ENCODE measurements at places on chromosomes 2 and 18.

DNA sequence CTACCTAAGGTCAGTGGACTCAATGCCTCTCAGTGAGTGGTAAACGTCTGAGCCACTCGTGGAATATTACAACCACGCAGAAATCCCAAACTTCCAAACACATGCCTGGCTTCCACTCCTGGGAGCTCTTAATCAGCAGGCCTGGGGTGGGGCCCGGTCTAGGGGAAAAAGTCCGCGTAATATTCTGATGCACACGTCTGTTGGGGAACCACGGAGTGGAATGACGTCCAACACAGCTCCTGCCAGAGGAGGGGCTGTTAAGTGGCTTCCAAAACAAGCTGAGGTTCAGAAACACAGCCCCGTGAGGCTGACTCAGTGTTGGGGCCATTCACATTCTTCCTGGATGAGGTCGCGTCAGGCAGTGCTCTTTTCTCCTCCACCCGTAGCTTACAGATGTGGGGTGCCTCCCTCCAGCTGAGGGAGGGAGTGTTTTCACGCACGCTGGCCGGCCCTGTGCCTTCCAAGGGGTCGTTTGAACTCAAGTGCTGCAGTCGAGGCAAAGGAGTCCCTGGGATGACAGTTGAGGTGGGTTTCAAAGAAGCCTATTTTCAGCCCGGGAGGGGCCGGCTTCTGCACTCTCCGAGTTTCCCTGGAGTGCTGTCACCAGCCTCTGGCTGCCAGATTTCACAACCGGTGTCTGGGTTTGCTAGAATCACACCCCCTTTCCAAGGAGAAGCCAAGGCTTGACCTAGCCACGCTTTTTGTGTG is 73.1 kb downstream of the ACKR3 start:
- peak; percentile 94 for DNase-seq

DNA sequence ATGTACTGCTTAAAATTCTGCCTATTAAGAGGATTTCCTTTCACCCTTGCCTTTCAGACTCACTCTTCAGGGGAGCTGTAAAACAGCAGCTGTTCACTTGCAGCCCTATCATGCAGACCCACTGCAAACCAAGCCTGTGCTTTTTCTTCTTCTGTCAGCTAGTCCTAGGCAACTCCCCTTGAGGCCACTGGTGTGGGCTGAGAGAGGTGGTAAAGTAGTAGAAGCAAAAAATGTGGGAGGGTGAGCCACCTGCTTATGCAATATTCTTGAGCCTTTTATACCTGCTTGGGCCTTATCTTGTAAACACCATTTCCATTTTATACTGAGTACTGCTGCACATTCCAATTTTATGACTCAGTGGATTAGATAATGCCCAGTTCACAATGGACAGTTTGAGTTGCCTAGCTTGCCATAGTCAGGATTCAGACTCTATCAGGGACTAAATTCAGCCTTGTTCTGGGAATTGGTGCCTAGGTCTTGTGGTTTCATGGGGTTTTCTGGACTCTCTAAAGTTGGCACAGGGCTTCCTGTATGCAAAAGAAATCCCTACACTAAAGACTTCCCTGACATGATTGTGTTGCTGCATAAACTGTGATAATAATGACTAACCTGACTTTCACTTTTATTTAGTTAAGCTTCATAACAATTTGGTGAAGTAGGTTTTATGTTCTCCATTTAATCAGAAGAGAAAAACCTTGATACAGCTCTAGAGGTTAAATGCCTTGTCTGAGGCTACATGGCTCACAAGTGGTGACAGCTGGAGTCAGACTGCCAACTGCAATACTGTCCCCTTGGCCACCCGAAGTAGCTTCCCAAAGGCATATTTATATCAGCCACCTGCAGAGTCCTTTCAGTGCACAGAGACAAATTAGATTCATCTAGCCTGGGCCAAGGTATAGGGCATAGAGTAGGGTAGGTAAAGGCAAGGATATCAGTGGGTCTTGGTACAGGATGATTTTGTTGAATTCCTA is 47.4 kb upstream of the KDM3A start:
- peak; percentile 56 for DNase-seq

DNA sequence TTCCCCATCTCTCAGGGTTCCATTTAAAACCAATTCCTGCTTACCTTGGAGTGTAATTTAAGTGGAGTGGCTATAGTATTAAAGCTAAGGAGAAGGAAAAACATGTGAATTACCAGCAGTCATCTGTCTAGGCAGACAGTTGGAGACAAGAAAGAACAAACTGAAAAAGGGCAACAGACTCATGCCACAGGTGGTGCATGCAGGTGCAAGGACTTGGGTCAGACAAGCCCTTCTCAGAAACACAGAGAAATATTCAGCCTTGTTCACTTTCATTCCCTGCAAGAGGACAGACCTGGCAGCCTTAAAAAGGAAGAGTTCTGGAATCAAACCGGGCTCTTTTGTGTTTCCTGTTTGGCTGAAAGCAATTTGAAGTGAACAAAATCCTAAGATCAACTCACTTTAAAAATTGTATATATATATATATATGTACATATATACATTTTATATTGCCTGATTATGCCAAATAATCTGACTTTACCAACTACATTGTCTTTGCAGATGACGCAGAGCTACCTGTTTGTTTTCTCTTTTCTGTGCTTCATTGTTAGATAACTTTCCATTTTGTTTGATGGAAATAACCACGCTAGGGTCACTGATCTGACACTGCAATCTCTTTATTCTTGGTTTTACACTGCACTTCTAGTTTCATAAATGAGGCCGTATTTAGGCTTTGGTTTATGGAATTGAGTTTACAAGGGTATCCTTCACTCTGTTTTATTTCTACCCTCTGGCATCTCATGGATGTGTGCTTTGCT is 35.1 kb upstream of the VPS54 start:
- DNase-seq: no peak

DNA sequence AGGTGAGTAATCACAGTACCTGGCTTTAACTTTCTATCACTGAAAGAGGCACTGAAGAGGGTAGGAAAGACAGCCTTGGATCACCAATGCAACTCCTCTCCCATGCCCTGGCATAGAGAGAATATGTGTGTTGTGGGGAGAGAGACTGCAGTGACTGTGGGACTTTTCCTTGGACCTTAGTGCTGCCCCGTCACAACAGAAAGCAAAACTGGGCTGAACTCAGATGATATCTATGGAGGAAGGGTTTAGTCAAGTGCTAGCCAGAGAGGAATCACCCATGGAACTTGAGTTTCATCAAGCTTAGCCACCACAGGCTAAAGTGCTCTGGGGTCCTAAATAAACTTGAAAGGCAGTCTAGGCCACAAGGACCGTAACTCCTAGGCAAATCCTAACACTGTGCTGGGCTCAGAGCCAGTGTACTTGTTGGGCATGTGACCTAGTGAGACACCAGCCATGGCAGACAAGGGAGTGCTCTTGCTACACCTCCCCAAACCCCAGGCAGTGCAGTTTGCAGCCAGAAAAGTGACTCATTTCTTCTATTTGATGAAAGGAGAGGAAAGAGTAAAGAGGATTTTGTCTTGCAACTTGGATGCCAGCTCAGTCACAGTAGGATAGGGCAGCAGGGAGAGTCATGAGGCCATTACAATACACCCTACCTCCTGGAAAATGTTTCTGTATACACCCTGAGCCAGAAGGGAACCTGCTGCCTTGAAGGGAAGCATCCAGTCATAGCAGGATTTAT is 105.8 kb upstream of the SPOPL start:
- peak; percentile 68 for DNase-seq

- DNase-seq: peak; percentile 51
These were observed 37.9 kb downstream of the CCDC150 start for GRCh38 chr2:196677404-196677803.

GRCh38 chr2:128437204-128437565 is 118.5 kb upstream of the HS6ST1 start:
- DNase-seq: no peak

GRCh38 chr2:240893363-240893844 is 2.6 kb downstream of the MAB21L4 start:
- no peak for DNase-seq

- peak; percentile 11 for DNase-seq
These were observed 476.3 kb downstream of the TRIB2 start for GRCh38 chr2:13193075-13193474.

- DNase-seq: no peak
These were observed 120.2 kb downstream of the INHBB start for GRCh38 chr2:120465989-120466703.

DNA sequence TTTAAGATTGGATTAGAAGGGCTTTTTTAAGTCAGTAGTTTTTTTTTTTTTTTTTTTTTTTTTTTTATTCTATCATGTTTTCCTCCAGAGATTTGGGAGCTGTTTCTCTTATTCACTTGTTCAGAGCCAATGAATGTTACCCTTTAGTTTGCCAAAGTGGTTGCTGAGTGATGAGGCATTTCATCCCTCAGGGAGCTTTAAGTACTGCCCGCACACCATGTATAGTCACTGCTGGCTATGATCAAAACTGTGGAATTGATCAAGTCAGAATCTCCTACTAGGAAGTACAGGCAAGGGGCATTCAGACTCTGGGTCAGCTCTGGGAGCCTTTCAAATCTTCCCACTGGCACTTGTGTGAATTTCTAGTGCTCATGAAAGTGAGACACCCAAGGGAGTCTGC is 201.6 kb downstream of the IKZF2 start:
- DNase-seq: no peak

DNA sequence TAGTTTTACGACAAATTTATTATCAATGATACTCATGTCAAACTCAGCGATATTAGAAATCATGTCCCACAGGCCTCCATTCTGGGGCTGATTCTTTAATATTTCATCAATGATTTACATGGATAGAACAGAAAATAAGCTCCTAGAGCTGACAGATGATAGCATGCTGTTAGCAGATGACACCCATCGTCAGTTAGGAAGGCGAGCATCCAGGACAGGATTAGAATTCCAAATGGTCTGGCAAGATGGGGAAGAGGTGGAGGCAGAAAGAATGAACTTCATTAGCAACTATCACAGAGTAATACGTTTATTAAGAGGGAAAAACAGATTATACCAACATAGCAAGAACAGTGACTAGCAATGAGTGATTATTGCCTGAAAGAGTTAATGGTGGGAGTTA is 46.2 kb upstream of the ACVR1 start:
- no peak for DNase-seq

- no peak for DNase-seq
These were observed 354.8 kb downstream of the AKAIN1 start for GRCh38 chr18:4842287-4842686.

DNA sequence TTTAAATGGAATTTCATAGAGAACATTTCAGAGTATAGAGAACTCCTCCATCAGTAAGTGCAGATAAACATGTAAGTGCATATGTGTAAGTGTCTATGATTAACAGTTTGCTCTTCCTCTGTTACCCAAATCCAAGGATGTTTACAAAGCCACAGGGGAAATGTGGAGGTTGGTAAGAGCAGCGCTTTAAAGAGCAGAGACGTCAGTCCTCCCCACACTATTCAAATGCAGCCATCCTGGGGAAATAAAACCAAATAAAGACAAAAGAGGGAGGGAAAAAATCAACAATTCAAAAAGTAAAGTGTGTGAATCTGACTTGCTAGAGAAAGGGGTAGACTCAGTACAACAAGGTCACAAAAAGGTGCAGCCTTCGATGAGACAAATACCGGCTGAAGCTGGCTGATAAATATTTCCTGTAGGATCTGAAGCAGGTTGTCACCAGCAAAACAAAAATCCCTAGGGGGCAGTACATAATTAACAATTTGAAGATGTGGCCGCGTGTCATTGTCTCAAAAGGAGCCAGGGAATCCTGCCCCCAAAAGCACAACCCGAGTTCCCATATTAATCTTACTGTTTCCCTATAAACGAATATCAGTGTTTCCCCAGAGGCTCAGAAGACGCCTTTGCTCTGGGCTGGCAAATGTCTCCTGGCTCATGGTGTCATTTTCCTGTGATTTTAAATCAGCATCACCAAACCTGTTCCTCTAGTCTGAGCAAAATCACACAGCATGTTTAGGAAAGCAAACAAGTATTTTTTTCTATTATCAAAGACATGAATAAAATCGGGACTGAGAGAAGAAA is 216.5 kb downstream of the CDCA7 start:
- DNase-seq: peak; percentile 57

DNA sequence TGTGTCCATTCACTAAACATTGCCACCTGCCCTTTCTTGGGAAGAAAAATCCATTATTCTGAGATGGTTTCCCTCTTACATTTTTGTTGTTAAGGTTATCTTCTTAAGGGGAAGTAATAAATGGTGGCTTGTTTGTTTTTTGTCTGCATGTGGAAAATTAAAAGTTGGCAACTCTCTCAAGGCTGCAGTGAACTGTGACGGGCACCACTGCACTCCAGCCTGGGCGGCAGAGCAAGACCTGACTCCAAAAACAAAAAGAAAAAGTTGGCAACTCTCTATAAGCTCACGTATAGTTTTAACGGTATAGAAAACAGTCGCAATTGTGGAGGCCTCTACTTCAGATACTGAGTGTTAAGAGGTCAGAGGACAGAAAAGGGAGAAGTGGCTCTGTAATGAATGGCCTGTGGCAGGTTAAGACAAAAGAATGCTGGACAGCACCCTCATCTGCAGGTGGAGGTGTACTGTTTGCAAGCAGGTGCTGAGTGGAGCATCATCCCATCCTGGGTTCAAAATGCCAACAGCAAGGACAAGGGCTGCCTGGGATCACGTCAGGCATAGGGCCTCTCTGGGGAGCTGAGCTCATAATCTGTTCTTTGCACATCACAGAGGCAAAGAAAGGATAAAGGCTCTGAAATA is 16.7 kb downstream of the L3MBTL4 start:
- DNase-seq: no peak

- no peak for DNase-seq
These were observed 229.3 kb downstream of the SMAD2 start for GRCh38 chr18:47701134-47701533.

DNA sequence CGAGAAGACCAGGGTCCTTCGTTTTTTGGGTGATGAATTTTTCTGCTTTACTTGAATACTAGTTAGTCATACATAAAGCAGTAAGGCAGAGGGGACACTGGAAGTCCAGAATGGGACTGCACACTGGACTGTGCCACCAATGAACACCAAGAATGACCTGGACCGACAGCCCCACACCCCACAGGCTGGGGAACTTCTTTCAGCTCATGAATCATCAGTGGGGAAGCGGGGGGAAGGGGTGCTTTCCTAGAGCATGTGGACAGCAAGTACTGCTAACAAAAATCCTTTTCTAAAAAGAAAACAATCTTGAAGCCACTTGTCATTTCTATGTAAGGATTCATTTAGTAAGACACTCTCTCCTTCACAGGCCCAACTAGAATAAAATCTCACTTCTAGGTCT is 86.0 kb downstream of the DTNB start:
- peak; percentile 18 for DNase-seq

DNA sequence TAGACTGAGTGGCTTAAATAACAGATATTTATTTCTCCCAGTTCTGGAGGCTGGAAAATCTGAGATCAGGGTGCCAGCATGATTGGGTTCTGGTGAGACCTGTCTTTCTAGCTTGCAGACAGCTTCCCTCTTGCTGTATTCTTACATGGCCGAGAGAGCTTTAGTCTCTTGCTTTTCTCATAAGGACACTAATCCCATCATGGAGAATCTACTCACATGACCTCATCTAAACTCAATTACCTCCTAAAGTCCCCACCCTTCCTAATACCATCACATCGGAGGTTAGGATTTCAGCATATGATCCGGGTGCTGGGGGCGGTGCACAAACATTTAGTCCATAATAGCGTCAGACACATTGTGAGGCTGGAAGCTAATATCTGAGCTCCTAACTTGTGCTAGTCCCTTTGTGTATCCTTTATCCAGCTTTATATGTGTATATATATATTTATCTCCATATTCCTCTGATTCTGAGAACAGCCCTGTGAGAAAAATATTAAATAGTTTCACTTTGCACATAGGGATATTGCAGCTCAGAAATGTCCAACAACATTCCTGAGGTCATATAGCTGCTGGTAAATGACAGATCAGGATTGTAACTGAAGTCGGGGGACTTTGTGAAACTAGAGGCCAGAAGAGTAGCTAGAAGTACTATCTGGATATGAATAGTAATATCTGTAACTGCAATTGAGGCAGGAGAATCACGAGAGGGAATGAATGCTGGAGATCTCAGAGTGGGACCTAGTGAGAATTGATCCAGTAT is 28.9 kb downstream of the MARCHF4 start:
- DNase-seq: no peak

Measured in fibroblast of pulmonary artery (primary cell).